Activated CD8-positive, alpha-beta T cell treated with anti-CD3 and anti-CD28 coated beads, Interleukin-2, amount 10 ng/mL, durations not matched to agents 7 days and 5 days (primary cell): ENCODE measurements at places on chromosomes 4 and X.

GRCh38 chr4:52266537-52267137, 215.5 kb downstream of the SPATA18 start:
- DNase-seq, result no peak

- peak; percentile 29 for DNase-seq
Measured at GRCh38 chrX:119880076-119880475, 8.4 kb downstream of the NDUFA1 start.

DNA sequence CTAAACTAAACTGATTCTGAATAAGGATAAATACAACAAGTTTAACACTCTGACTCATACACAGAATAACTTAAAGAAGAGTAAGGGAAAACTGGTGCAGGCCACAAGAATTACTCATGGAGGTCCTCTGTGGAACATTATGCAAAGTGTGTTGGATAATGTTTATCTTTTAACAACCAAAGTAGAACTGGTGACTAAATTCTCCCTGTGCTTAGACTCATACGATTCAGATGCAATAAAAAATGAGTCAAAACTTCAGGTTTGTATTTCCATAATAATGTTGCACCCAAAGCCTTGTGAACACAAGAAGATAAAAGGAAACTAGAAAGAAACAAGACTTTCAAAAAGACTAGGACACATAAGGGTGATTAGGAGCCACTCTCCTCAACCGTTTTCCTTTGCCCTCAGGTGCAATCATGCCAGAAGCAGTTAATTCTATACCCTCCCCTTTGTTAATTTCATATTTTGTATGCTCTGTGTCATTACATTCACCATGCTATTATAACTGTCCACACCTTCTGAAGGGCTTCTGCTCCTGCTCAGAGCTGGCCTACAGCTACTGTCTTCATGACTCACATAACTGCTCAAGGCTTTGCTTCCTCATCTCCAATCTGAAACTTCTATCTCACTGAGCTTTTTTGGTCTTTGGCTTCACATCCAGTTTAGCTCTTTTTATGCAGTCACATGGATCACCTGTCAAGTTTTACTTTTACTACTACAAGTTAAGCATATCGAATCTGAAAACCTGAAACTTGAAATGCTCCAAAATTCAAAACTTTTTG, 60.2 kb downstream of the KCNIP4 start:
- no peak for DNase-seq

- DNase-seq, result no peak
Measured at GRCh38 chrX:31931225-31931624, 859.4 kb upstream of the FTHL17 start.

- no peak for DNase-seq
Measured at GRCh38 chrX:153414856-153415510, 3.7 kb downstream of the ZFP92 start.

DNA sequence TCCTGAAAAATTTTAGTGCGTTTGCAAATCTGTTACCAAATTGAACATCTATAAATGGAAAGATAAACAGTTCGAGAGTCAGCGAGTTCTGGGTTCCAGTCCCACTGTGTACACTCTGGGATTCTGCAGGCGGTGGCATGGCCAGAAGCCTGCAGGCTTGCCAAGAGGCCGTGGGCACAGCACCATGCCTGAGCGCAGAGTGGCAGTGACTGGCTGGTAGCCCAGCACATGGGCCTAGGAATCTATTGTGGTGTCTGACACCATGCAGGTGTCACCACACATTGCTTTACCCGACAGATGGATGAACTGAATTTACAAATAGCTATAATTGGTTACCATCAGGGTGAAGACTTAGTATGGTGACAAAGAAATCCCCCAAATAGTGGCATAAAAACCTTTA, 71.7 kb upstream of the TLR3 start:
- DNase-seq, result no peak

DNA sequence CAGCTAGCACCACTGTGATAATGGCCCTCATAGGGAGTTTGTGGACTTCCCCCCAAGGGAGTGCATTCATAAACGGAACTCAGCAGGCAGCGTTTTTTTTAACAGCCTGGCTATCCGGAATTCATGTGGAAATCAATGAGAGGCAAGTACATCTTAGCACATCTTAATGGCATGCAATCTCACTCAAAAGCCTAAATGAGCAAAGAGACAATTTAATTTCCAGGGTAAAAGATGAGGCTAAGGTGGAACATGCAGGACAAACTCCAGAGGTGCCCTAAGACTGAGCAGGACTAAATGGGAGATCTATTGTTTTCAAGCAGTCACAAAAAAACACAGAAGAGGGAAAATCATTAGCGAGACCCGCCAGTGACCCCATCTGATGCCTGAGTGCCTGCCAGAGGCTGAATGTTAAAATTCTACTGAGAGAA, 243.5 kb upstream of the KCNIP4 start:
- no peak for DNase-seq

DNA sequence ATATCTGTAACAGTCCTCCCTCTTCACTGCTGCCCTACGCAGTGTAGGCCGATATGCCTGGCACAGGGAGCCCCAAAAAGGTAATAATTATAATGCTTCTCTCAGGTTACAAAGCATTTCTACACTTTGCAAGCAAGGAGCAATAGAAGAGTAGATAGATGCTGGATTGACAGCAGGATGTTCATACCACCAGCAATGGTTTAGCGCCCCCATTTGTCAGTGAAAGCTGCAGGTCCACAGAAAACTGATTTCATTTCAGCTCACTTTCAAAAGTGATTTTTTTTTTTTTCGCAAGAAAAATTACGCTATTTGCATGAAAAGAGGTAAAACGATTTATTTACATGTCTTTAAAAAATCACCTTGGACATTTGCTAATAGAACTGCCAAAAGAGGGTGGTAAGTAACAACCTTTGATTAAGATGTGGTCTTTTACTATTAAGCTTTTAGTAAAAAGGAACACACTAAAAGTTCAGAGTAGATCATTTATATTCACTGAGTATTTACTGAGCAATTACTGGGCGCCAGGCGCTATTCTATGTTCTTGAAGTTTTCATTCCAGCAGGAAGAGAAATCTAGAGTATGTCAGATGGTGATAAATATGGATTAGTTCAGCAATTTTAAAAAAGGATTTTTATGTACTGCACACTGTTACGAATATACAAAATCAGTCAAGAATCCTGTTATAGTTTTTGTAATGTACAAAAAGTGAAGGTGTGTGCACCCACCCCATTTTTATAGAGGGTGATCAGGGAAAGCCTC, 34.4 kb downstream of the HPF1 start:
- no peak for DNase-seq

DNA sequence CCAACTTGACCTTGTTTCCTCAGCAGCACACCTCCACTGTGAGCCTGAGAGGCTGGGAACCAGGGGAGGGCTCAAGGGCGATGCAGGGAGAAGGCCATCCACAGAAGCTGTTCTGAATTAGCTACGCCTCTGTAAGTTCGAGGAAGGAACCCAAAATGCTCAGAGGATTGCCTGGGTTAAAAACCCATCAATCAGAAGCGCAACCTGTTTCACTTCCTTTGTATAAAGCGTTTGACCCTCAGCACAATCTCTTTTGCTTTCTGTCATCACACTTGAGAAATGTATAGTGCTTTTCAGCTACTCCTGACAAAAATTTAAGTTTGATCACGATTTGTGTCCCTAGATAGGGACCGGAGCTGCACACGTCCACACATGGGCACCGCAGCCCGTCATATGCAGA, 48.0 kb upstream of the MAP3K15 start:
- DNase-seq, result no peak

- no peak for DNase-seq
Measured at GRCh38 chr4:2733844-2734574, 22.1 kb downstream of the TNIP2 start.

DNA sequence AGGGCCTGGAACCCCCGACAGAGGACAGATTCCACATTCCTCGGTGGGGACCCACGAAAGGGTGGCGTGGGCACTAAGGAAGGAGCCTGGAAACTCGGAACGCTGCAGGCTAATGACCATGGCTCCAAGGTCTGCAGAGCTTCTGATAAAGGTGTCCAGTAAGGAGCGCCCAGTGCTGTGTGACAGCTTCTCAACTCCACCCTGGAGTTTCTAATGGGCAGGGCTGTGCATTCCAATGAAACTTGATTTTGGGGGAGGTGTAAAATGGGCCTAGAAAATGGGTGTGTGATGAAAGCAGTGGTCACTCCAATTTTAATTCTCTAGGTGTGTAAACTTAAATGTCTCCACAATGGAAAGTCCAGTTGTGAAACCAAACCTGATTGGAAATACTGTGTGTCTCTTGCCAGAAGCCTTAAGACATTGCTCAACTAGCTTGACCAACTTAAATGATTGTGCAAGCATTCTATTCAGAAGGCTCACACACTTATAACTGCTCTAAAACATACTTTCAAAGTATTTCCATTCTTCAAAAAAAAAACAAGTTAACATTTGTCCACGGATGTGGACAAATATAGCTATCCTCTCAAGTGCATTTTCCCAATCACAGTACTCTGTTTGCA, 52.1 kb downstream of the XAGE2 start:
- DNase-seq, result no peak

GRCh38 chr4:6885953-6886557, 23.6 kb upstream of the TBC1D14 start:
- DNase-seq, result no peak

DNA sequence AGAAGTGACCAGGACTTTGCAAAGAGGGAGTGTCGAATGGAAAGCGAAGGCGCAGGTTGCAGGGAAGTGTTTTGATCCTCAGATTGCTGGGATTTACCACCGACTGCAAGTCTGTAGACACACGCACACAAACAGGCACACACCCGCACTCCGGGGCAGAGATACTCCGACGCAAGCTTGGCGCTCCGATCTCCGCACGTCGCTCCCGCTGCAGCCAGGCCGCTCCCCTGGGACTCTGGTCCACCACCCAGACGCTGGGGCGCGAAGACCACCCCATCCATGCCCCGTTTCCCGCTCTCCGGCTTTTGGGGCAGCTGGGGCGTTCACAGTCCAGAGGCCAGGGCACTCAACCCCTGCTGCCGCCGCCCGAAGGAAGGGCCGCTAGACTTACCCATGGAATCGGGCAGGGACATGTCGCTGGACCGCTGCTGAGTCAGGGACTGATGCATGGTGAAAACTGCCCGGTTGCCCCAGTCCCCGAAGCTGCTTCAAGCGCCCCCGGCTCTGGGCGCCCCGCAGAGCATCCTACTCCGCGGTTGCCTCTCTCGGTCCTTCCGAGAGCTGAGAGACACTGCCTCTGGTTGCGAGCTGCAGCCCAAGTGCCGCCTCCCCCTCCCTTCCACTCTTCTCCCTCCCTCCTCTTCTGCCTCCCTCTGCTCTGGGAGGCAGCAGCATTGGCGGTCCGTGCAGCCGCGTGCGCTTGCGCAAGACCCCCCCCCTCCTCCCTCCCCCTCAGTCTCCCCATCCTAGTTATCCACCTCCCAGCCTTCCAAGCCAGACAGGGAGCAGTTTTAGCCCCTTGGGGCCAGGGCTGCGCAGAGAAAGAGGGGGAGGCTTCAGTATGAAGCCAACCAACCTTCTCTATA, at the start of gene TMEM255A:
Gene TMEM255A (minus strand): TSS at position 601 of the 866 bp plus-strand sequence. CDS start 152 bp downstream, at position 449.
- no peak for DNase-seq

DNA sequence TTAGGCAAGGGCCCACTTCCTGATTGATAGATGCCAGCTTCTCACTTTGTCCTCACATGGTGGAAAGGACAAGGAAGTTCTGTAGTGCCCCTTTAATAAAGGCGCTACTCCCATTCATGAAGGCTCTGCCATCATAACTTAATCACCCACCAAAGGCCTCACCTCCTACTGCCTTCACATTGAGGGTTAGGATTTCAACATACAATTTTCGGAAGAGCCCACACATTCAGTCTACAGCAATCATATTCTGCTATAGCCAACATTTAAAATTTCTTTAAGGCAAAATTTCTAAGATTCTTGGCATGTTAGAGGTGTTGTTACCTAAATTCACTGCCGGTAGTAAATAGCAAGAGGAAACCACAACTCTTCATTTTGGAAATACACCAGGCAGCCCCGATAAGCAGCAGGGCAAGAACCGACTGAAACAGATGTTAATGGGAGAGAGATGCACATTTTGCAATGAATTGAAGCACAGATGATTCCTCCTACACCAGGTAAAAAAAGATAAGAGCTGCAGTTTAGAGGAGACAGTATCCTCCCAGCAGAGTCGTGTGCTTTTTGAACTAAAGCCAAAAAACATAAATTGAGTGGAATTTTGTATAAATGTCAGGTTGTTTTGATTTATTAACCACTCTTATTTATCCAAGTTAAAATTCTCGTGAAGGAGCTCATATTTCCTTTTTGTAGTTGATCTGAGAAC, 594.9 kb downstream of the KCTD8 start:
- DNase-seq, result no peak

DNA sequence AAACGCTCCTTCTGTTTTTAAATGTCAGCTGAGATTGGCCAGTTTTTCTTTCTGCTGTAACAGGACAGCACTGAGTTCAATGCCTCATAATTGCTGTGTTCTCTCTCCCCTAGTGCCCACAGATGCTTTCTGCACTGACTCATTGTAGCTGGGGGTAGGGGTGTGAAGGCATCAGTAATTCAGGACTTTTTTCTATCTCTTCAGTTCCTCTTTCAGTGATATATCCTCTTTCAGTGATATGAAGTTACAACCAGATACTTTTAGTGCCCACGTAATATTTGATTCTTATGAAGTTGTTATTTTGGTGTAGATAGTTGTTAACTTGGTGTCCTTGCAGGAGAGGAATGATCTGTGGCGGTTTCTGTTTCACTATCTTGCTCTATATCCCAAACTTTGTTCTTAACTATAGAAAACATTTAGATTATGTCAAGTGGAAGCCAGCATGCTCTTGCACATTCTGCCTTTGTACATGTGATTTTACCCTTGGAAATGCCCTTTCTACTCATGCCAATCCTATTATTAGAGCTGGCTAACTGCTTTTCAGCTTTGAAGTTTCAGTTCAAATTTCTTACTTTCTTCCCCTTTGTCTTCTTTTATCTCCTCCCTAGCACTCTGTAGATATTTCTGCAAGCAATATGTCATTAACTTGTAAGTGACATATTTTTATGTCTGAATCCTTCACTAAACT, 1258.4 kb downstream of the FAM133A start:
- DNase-seq, result no peak

- DNase-seq, result no peak
Measured at GRCh38 chr4:37068580-37068979, 176.0 kb upstream of the NWD2 start.

DNA sequence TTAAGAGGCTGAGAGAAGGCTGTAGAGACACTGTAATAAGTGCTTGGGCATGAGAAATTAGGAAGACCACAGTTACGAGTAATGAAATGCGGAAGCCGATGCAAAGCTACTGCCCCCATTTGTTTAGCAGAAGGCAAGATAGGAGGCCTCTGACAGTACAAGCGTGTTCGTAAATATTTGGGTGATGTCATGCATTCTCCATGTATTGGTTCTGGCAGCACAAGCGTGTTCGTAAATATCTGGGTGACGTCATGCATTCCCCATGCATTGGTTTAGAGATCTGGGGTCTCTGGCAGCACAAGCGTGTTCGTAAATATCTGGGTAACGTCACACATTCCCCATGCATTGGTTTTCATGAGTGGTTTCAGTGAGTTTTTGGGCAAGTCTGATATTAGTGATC, 661.5 kb upstream of the FRG1 start:
- DNase-seq, result no peak

DNA sequence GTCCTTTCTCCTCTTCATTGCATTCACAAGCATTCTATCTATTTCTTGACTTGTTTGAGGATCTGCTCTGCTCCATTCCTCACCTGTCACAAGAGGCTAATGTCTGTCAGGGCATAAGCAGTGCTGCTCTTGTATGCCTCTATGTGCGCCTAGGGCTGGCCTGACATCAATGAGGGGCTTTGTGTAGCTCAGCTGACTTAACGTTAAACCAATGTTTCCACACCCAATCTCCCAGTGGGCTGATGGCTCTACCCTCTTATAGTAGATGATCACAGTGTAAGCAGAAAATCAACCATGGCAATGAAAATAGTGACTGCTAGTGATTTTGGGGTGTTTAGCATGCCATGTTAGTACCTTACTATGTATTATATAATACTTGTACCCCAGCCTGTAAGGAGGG, 139.0 kb downstream of the UNC5C start:
- DNase-seq, result no peak

GRCh38 chr4:118351851-118352827, 664 bp downstream of the PRSS12 start:
- peak; percentile 20 for DNase-seq
